CD4-positive, alpha-beta T cell (primary cell): ENCODE measurements at places on chromosomes 2 and 18. TPM values are rescaled to one million over a fixed set of nuclear protein-coding genes. Genes with fewer than 3 reads are reported as not detected.

Gene TP53I3
- 0.20 TPM for total RNA-seq

Gene C2orf80
- total RNA-seq: not detected

Gene LDAH
- total RNA-seq: 6.5 TPM

Gene VWC2L
- total RNA-seq: not detected

Gene EVA1A
- total RNA-seq: not detected

Gene UGT1A6
- total RNA-seq: not detected

Gene INPP1
- total RNA-seq: 2.0 TPM

Gene TEX44
- total RNA-seq: not detected

Gene CERKL
- total RNA-seq: not detected

Gene ATG16L1
- 135 TPM for total RNA-seq

Gene LRRTM1
- not detected for total RNA-seq

Gene SLC16A14
- 0.63 TPM for total RNA-seq

Gene MAPK4
- not detected for total RNA-seq

Gene MLPH
- not detected for total RNA-seq

Gene SDC1
- not detected for total RNA-seq

Gene CCL20
- total RNA-seq: 1.5 TPM

Gene RTP5
- 0.36 TPM for total RNA-seq

Gene PDE1A
- not detected for total RNA-seq

Gene UGT1A7
- not detected for total RNA-seq

- no peak for DNase-seq
- no peaks in the 10 kb centered on the region for H3K27me3 ChIP-seq
- H3K36me3 ChIP-seq: no peaks in the 10 kb centered on the region
- no peak overlapping the region for H3K4me3 ChIP-seq
- no peaks in the 10 kb centered on the region for H3K4me1 ChIP-seq
- no peak overlapping the region for H3K27ac ChIP-seq
These were observed 124.5 kb upstream of the SH3BP4 start for GRCh38 chr2:234827096-234827860.

DNA sequence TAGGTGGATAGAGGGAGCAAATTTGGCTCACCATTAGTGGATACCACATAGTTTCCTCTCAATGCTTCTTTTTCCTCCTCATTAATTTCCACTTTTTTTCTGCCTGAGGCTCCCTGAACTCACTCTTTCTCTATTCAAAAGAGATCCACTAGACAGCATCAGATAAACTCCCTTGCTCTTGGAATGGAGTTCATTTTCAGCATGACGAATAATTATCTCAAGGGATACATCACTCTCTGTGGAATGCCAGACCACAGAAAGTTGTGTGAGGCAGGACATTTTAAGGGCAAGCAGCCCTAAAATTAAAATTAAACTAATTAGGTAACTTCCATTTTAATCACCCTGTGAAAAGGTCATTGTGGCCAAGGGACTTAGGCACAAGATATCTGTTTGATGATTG lies 1920.1 kb upstream of the CELF4 start:
- H3K4me1 ChIP-seq: no peaks in the 10 kb centered on the region
- H3K4me3 ChIP-seq: no peak overlapping the region
- no peaks in the 10 kb centered on the region for H3K27me3 ChIP-seq
- no peaks in the 10 kb centered on the region for H3K36me3 ChIP-seq
- no peak for DNase-seq
- H3K27ac ChIP-seq: no peak overlapping the region

DNA sequence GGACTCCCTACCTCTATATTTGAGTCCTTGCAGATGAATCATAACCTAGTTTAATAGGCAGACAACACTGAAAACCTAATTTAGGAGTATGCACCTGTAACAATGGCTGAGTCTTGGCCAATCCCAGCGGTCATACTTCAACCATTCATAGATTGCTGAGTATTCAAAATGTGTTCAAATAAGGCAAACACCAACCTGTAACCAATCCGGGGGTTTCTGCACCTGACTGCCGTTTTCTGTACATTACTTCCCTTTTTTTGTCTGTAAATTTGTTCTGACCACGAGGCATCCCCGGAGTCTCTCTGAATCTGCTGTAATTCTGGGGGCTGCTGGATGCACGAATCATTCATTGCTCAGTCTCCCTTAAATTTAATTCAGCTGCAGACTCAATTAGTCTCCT lies 338.6 kb downstream of the STK39 start:
- H3K4me1 ChIP-seq: no peaks in the 10 kb centered on the region
- H3K4me3 ChIP-seq: no peak overlapping the region
- no peaks in the 10 kb centered on the region for H3K36me3 ChIP-seq

DNA sequence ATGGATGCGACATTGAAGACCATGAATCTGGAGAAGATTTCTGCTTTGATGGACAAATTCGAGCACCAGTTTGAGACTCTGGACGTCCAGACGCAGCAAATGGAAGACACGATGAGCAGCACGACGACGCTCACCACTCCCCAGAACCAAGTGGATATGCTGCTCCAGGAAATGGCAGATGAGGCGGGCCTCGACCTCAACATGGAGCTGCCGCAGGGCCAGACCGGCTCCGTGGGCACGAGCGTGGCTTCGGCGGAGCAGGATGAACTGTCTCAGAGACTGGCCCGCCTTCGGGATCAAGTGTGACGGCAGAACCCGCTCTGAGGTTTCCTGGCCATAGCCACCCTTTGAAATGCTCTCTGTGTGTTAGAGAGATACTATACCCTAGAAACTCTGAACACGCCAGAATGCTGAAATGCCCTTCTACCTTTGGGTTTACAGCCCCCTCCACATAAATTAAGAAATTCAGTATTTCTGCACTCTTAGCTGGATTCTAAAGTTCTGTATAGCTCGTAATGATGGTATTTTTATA lies 659 bp downstream of the CHMP1B start:
- peaks cover 27% of the 10 kb centered on the region for H3K4me1 ChIP-seq
- peak overlapping the region; percentile 85 for H3K27ac ChIP-seq
- DNase-seq: peak; percentile 52
- H3K4me3 ChIP-seq: peak overlapping the region; percentile 64

DNA sequence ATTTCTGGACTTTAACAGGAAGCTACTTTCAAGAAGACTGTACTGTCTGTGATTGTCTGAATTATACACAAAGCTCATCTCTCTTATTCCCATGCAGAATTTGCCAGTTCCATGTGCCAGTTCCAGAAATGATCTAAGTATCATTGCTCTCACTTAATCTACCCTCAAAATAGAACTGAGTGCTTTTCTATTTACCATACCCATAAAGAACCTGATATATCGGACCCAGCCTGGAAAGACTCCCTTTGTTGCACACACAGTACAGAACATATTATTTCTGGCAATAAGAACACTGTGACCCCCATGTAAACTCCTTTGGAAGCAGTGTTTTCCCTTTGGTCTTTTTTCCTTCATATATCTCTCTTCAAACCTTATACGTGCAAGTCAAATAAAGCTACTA lies 102.3 kb upstream of the TTN start:
- no peaks in the 10 kb centered on the region for H3K36me3 ChIP-seq
- no peak for DNase-seq
- no peaks in the 10 kb centered on the region for H3K4me1 ChIP-seq
- no peak overlapping the region for H3K4me3 ChIP-seq
- H3K27ac ChIP-seq: no peak overlapping the region

GRCh38 chr18:53417003-53417402 lies 807.5 kb downstream of the MBD2 start:
- no peak overlapping the region for H3K4me3 ChIP-seq
- DNase-seq: no peak
- no peak overlapping the region for H3K27ac ChIP-seq
- no peaks in the 10 kb centered on the region for H3K36me3 ChIP-seq
- H3K4me1 ChIP-seq: no peaks in the 10 kb centered on the region

DNA sequence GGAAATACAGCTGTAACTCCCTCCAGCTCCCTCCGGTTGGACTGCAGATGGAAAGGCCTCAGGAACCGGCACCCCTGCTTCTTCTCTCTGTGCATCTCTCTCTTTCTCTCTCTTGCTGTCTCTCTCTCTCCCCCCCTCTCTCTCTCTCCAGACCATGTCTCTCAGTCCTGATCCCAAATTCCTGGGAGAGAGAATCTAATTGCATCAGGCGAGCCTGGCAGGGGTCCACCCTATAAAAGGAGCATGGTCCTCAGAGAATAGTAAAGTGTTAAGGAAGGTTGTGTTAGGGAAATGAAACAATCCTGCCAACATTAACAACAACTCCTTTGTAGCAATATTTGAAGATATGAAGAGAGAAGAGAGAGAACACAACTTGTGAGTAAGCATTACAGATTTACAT lies 36.7 kb downstream of the VIT start:
- H3K27ac ChIP-seq: no peak overlapping the region
- no peaks in the 10 kb centered on the region for H3K4me1 ChIP-seq
- H3K27me3 ChIP-seq: peaks cover 7% of the 10 kb centered on the region
- no peaks in the 10 kb centered on the region for H3K36me3 ChIP-seq
- no peak for DNase-seq
- no peak overlapping the region for H3K4me3 ChIP-seq

- H3K4me3 ChIP-seq: no peak overlapping the region
- no peak for DNase-seq
- peaks cover 22% of the 10 kb centered on the region for H3K27me3 ChIP-seq
- H3K27ac ChIP-seq: no peak overlapping the region
- no peaks in the 10 kb centered on the region for H3K36me3 ChIP-seq
- H3K4me1 ChIP-seq: no peaks in the 10 kb centered on the region
These were observed 62.1 kb upstream of the GLI2 start for GRCh38 chr2:120673571-120674061.

DNA sequence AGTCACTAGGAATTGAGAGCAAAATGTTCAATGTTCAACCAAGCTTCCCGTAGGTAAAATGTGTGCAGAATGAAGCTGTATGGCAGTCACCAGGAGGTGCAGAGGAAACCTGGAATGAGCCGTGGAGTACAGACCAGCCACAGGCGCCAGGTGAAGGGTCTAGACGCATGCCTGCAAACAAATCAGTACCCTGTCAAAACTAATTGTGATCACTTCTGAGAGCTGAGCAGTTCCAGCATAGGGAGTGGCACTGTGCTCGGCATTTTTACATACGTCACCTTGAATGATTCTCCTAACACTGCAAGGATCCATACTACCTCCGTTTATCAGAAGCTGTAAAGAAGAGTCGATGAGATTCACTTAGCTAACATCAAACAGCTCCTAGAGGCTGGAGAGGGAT lies 346.1 kb upstream of the ID2 start:
- H3K4me3 ChIP-seq: no peak overlapping the region
- H3K4me1 ChIP-seq: peaks cover 28% of the 10 kb centered on the region
- no peak for DNase-seq
- no peaks in the 10 kb centered on the region for H3K27me3 ChIP-seq

- no peak for DNase-seq
- H3K4me1 ChIP-seq: peaks cover 3% of the 10 kb centered on the region
- H3K27me3 ChIP-seq: no peaks in the 10 kb centered on the region
- no peaks in the 10 kb centered on the region for H3K36me3 ChIP-seq
- H3K27ac ChIP-seq: no peak overlapping the region
- no peak overlapping the region for H3K4me3 ChIP-seq
These were observed 14.9 kb downstream of the HJURP start for GRCh38 chr2:233839447-233839820.

- H3K36me3 ChIP-seq: no peaks in the 10 kb centered on the region
- H3K27me3 ChIP-seq: no peaks in the 10 kb centered on the region
- DNase-seq: no peak
- no peak overlapping the region for H3K27ac ChIP-seq
- H3K4me1 ChIP-seq: no peaks in the 10 kb centered on the region
These were observed 233.5 kb downstream of the MYT1L start for GRCh38 chr2:2097549-2097948.

- H3K27me3 ChIP-seq: no peaks in the 10 kb centered on the region
- no peak for DNase-seq
- no peak overlapping the region for H3K27ac ChIP-seq
- H3K36me3 ChIP-seq: no peaks in the 10 kb centered on the region
- H3K4me1 ChIP-seq: no peaks in the 10 kb centered on the region
These were observed 28.6 kb upstream of the VIT start for GRCh38 chr2:36667931-36668330.

DNA sequence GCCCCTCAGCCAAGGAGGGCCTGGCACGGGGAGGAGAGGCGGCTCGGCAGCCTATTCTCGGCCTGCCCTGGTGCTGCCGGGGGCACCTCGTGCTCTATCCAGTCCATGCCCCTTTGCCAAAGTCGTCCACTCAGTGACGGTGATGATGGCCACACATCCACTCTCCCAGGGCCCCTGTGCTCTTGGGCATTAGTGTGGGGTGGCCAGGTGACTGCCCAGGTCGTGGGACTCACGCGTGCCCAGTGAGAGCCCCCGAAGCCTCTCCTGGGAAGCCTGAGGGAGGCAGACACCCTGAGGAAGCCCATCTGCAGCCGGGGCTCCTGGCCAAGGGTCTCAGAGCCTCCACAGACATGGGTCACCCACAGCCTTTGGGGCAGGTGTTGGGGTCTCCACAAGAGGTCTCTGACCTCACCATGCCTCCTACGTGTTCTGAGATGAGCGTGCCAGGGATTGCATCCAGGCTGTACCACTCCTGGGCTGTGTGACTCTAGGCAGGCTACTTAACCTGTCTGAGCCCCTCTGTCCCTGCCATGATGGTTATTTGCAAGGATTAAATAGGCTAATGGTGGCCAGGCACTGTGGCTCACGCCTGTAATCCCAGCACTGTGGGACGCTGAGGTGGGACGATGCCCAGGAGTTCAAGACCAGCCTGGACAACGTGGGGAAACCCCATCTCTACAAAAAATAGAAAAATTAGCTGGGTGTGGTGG lies 12.9 kb downstream of the RAMP1 start:
- peaks cover 3% of the 10 kb centered on the region for H3K27me3 ChIP-seq
- H3K4me3 ChIP-seq: no peak overlapping the region
- DNase-seq: no peak
- H3K4me1 ChIP-seq: peaks cover 13% of the 10 kb centered on the region

DNA sequence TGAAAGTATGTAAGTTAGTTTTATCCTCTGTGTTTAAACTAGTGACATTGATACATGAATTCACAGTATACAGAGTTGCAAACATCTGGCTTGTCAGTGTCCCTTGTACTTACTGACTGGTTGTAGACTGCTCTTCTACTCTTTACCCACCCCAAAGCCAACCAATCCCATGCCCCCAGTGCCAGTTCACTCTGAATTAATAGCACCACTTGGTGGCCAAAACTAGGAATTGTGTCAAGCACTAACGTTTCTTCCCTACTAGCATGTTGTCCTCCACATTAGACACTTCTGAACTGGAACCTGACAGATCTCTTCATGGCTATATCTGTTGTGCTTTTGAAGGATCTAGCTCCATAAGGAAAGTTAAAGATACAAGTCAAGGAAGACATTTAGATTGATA lies 27.2 kb upstream of the OTX1 start:
- DNase-seq: no peak
- no peaks in the 10 kb centered on the region for H3K4me1 ChIP-seq
- H3K27me3 ChIP-seq: no peaks in the 10 kb centered on the region
- peaks cover 5% of the 10 kb centered on the region for H3K36me3 ChIP-seq
- no peak overlapping the region for H3K4me3 ChIP-seq
- H3K27ac ChIP-seq: no peak overlapping the region

- no peaks in the 10 kb centered on the region for H3K36me3 ChIP-seq
- H3K27me3 ChIP-seq: peaks cover 62% of the 10 kb centered on the region
- no peak overlapping the region for H3K27ac ChIP-seq
- H3K4me3 ChIP-seq: no peak overlapping the region
These were observed 7.0 kb downstream of the ASIC4 start for GRCh38 chr2:219521066-219521880.

- no peak overlapping the region for H3K4me3 ChIP-seq
- H3K4me1 ChIP-seq: no peaks in the 10 kb centered on the region
- no peaks in the 10 kb centered on the region for H3K27me3 ChIP-seq
- no peak for DNase-seq
- no peak overlapping the region for H3K27ac ChIP-seq
These were observed 287.5 kb downstream of the OSR1 start for GRCh38 chr2:19070886-19071285.

- DNase-seq: no peak
- H3K4me3 ChIP-seq: no peak overlapping the region
- H3K36me3 ChIP-seq: no peaks in the 10 kb centered on the region
- no peaks in the 10 kb centered on the region for H3K27me3 ChIP-seq
- H3K4me1 ChIP-seq: peaks cover 22% of the 10 kb centered on the region
These were observed 245.7 kb downstream of the NBAS start for GRCh38 chr2:15315411-15315810.
